Putamen (tissue), 1 donor: ENCODE measurements at places on chromosomes 2 and 18.

- no peak for DNase-seq
Measured at GRCh38 chr2:75025633-75026380, 67.4 kb downstream of the POLE4 start.

GRCh38 chr2:105747254-105747894 lies 2.7 kb downstream of the NCK2 start:
- no peak for DNase-seq

- peak; percentile 67 for DNase-seq
Measured at GRCh38 chr2:190578158-190579057, 43.9 kb upstream of the NEMP2 start.

DNA sequence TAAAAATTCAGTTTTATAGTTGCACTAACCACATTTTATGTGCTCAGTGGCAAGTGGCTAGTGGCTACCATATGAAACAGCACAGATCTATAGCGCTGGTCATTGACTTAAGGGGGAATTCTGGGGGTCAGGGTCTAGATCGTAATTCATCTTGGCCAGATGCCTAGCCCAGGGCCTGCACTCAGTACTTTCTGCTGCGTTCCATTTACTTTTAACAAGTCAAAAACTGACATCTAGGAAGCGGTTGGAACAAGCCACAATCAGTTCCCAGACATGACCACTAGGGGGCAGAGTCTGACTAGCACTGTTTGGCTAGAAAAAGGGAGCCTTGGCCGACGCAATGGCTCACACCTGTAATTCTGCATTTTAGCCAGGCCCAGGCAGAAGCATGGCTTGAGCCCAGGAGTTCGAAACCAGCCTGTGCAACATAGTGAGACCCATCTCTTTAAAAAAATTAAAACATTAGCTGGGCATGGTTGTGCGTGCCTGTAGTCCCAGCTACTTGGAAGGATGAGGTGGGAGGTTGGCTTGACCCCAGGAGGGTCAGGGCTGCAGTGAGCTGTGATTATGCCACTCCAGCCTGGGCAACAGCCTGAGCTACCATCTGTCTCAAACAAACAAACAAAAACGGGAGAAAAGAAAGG lies 9.0 kb upstream of the TMBIM1 start:
- peak; percentile 77 for DNase-seq

DNA sequence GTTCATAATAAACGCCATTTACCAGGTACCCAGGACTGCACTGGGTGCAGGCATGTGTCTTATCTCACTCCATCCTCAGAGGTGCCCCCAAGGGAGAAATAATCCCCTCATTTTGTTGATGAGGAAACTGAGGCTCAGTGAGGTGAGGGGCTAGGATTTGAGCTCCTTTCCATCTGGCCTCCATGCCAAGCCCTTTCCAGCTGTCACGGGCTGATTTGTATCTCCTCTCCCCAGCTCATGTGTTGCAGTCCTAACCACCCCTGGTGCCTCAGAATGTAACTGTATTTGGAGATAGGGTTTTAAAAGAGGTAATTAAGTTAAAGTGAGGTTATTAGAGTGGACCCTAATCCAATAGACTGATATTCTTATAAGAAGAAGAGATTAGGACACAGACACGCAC lies 137.3 kb downstream of the MYCN start:
- no peak for DNase-seq

- no peak for DNase-seq
Measured at GRCh38 chr2:138959031-138959430, 178.8 kb upstream of the NXPH2 start.

DNA sequence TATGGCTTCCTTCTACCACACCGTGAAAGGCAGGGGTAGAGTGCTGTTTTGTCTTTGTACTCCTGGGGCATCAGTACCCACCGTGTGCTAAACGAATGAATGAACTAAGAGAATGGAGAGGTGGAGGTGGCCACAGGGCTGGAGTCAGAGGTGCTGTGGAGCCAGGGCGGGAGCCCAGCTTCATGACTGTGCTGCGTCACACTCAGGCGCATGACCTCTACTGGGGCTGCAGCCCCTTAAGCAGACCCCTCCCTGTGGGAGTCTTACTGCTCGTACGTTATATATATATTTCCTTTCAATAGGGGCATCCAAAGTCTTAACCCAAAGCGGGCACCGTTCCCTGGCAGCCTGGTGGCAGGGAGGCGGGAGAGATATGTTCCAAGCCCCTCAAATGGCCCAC lies 18.0 kb upstream of the LBH start:
- no peak for DNase-seq

DNA sequence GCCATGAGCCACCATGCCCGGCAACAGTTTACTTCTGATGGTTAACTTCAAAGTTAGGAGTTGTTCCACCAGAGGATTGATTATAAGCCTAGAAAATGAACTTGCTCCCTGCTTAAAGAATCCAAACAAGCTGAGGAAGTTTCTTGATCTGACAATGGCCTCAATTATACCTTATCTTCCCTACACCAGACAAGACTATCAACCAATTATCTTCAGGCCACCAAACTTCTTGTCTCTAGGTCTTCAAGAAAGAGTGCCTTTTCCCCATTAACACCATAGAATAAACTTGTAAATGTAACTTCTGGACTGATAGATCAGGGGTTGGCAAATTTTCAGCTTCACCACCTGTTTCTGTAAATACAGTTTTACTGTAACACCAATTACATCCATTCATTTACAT lies 15.0 kb downstream of the ZC3H8 start:
- DNase-seq, result no peak

- no peak for DNase-seq
Measured at GRCh38 chr2:172964511-172965139, 111.0 kb upstream of the MAP3K20 start.
